Anterior cingulate cortex (tissue), 58 donors: ENCODE measurements at places on chromosomes 12 and 14.

DNA sequence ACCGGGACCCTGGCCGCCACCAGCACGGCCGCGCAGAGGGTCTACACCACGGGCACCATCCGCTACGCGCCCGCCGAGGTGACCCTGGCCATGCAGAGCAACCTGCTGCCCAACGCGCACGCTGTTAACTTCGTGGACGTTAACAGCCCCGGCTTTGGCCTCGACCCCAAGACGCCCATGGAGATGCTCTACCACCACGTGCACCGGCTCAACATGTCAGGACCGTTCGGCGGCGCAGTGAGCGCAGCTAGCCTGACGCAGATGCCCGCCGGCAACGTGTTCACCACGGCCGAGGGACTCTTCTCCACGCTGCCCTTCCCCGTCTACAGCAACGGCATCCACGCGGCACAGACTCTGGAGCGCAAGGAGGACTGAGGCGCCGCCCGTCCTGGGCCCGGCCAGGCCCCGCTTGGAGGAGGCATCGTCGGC is 150.1 kb downstream of the EGLN3 start:
- no peak for DNase-seq

DNA sequence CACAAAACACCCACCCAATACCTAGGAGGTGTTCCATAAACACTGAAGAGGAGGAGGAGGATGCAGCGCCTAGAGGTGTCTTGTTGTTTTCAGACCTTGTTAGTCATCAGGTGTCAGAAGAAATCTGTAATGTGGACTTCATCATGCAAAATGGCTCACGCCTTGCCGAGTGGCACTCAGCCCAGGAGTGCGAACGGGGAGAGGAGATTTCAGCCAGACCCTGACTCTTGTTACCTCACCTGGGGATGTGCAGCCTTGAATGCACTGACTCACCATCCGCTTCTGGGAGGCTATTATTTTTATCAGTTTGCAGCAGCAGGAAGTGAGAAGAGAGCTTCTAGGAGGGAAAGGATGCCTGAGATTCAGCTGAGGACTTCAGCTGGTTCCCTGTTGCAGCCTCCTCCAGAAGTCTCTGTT is 48.2 kb upstream of the PLXNC1 start:
- DNase-seq, result no peak

- DNase-seq, result no peak
Observed at GRCh38 chr12:105933671-105934665, 204.8 kb downstream of the NUAK1 start.

GRCh38 chr12:92496790-92497189 is 206.0 kb upstream of the PLEKHG7 start:
- DNase-seq, result no peak

GRCh38 chr14:50530794-50531365 is 1.5 kb downstream of the MAP4K5 start:
- no peak for DNase-seq

GRCh38 chr14:25406818-25407217 is 356.9 kb upstream of the STXBP6 start:
- DNase-seq, result no peak

DNA sequence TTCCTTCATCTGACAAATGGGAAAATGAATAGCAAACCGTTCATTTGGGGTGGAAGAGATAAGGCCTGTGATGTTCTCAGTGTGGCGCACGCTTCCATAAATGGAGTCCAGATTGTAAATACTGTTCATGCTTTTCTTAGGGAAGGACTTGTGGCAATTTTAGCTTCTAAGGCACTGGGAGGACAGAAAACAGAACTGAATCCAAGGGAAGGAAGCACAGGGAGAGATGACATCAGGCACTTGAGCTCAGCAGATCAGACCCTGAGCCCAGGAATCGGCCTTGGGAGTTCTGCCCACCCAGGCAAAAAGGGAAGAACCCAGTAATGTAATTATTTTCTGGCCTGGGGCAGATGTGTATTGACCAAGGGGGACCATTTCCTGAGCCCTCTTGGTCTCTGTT is 7.2 kb upstream of the SH2B3 start:
- no peak for DNase-seq

DNA sequence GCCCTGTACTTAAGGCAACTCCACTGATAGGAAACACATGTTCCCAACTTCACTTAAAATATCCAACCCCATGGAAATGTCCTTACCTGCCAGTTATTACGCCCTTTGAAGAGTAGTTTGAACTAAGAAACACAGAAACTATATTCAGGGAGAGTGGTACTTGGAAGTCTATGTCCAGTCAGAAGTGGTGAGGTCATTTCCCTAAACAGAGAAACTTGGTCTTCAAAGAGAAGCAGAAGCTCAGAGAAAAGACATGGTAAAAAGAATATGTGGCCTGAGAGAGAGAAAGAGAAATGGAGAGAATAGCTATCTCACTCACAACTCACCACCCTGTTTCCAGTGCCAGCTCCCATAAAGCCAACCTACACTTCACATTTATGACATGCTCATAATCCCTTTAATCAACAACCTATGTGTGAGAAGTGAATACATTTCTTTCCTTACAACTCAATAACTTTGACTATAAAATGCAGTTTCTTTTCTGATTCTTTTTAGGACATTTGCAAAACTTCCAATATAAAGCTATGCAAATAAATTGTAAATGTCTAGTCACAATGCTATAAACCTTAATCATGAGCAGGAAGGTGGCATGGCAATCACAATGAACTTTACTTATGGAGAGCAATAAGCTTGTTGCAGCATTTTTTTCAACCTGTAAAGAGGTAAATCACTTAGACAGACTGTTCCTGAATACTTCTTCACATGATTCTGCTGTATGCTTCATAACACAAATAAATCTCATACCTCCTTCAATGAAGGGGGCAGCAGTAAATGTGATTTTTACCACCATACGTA is 67.1 kb downstream of the CPNE8 start:
- DNase-seq, result no peak

GRCh38 chr14:91272341-91273272 is 28.1 kb upstream of the GPR68 start:
- no peak for DNase-seq

- no peak for DNase-seq
Observed at GRCh38 chr14:24271834-24272263, 452 bp upstream of the RABGGTA start.

DNA sequence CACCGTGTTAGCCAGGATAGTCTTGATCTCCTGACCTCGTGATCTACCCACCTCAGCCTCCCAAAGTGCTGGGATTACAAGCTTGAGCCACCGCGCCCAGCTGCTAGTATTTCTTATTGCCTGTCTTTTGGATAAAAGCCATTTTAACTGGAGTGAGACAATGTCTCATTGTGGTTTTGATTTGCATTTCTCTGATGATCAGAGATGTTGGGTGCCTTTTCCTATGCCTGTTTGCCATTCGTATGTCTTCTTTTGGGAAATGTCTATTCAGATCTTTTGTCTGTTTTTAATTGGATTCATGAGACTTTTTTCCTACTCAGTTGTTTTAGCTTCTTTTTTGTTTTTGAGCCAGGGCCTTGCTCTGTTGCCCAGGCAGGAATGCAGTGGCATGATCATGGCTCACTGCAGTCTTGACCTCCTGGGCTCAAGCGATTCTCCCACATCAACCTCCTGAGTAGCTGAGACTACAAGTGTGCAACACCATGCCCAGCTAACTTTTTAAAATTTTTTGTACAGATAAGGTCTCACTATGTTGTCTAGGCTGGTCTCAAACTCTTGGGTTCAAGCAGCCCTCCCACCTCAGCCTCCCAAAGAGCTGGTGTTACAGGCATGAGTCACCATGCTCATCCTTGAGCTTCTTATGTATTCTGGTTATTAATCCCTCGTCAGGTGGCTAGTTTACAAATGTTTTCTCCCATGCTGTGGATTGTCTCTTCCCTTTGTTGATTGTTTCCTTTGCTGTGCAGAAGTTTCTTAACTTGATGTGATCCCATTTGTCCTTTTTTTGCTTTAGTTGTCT is 65.9 kb downstream of the ACACB start:
- DNase-seq, result no peak

- no peak for DNase-seq
Observed at GRCh38 chr14:88229428-88229827, 93.6 kb downstream of the KCNK10 start.

DNA sequence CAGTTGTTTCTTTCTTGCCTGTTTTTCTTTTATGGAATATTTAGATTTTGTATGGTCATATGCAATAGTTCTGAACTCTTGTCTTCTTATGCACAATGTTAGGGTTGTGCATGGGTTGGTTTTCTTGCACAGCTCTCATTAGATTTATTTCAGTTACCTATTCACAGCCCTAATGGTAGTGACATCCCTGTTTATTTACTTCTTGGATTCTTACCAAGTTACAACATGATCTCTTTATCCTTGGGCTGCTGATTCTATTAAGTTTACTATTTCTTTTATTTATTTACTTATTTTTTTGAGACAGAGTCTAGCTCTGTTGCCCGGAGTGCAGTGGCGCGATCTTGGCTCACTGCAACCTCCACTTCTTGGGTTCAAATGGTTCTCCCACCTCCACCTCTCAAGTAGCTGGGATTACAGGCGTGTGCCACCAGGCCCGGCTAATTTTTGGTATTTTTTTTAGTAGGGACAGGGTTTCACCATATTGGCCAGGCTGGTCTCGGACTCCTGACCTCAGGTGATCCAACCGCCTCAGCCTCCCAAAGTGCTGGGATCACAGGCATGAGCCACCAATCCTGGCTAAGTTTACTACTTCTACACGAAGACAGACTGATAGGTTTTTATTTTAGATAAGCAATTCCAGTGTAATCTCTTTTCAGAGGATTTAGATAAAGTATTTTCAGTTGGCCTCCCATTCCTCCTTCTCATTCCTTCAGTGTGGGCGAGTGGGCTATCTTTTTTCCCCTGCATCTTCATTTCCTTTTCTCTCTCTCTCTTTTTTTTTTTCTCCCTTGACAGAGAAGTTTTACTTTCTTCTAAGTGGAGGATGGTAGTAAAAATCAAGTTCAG is 395.1 kb upstream of the RGS6 start:
- DNase-seq, result no peak

DNA sequence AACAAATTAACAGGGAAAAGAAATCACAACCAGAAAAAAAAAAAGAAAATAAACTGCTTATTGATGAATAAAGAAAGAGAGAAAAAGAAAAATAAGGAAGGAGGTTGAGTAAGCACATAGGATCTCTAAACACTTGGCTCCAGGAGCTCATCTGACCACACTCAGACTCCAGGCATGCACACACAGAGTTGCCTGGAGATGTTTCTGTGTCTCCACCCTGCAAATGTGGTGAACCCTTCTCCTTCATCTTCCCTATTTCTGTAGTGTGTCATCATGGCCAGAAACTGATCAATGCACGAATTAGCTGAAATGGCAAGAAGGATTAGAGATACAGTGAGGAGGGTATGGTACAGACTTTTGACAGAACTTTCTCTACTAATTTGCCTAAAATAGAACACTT is 20.2 kb downstream of the OR4N2 start:
- no peak for DNase-seq

GRCh38 chr14:64112867-64113678 is 181.1 kb downstream of the ESR2 start:
- no peak for DNase-seq

DNA sequence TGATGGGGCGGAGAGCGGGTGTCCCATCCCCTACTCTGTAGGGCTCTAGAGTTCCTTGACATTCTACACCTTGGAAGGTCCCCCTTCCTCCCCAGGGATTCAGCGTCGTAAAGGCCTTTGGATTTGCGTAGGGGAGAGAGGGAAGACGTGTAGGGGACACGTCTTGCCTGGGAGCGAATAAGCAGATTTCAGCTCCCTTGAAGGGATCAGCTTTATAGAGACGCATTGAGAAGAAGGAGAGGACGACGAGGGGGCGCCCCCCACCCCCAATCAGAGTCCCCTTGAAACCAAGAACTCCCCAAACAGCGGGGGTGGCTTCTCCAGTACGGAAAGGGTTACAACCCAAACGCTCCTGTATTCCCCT is 324 bp downstream of the CALCOCO1 start:
- no peak for DNase-seq

DNA sequence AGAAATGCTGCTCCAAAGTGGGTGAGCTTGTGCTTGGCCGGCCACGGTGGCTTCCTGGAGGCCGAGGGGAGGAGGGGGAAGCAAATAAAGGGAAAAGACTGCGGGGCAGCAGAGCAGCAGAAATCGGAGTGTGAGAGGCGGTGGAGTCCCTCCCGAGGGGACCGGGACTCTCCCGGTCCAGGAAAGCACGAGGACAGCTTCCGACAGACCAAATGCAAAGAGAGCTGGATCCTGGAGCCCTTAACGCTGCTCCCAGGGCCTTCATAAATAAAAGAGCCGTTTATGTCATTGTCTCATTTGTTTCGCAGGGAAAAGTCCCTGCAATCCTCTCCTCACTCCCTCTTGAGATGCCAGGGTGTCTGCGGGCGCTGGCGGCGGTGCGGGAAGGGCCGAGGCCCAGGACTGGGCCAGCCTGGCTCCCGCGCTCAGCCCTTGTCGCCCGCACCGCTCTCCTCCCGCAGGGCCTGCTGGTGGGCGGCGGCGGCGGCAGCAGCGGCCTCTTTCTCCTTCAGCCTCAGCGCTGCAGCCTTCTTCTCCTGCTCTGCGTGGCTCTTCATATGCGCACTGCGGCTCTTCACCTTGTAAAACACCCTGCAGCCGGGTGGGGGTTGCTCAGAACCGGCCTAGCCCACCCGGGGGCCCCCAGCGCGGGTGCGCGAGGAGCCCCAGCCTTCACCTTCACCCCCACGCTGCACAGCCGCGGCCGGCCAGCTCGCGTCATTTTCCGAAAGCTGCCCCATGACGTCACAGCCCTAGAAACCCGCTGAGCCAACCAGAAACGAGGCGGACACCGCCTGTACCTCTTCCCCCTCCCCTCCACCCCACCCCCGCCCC is 4.5 kb upstream of the PNMA1 start:
- peak; percentile 36 for DNase-seq

- DNase-seq, result no peak
Observed at GRCh38 chr14:94568186-94568585, 6.9 kb downstream of the SERPINA4 start.

GRCh38 chr12:129614221-129614885 is 289.5 kb downstream of the TMEM132D start:
- DNase-seq, result no peak

GRCh38 chr14:96881713-96882112 is 84.5 kb downstream of the VRK1 start:
- no peak for DNase-seq

DNA sequence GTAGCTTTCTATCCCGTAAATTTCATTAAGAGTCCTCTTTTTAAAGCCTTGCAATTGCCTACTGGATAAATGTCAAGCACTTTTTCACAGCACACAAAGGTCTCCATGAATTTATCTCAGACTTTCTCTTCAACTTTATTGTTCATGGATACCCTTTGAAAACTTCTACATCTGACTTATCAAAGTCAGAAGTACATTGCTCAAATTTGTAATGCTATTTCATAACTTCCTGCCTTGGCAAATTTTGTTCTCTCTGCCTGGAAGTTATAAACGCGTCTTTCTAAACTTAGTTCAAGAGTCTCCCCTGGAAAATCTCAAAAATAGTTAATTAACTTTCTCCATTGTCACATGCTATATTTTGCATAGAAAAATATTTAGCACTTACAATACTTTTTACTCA is 55.9 kb upstream of the RERGL start:
- no peak for DNase-seq
